ENCODE measurements at places on chromosomes 2 and 18. TPM values are rescaled to one million over a fixed set of nuclear protein-coding genes. Genes with fewer than 3 reads are reported as not detected.

NRP2 gene
- total RNA-seq: 533 TPM

MCEE gene
- total RNA-seq: 7.2 TPM

SKA1 gene
- total RNA-seq: 1.7 TPM

CELF4 gene
- not detected for total RNA-seq

MROH2A gene
- total RNA-seq: not detected

NTSR2 gene
- total RNA-seq: not detected

KIAA2012 gene
- total RNA-seq: not detected

CPO gene
- 0.48 TPM for total RNA-seq

LONRF2 gene
- total RNA-seq: 0.19 TPM

SCTR gene
- total RNA-seq: not detected

ADD2 gene
- total RNA-seq: 0.47 TPM

NFATC1 gene
- 16.1 TPM for total RNA-seq

WDR43 gene
- 57.3 TPM for total RNA-seq

RESP18 gene
- total RNA-seq: not detected

L3MBTL4 gene
- total RNA-seq: 0.53 TPM

CYP27C1 gene
- total RNA-seq: 1.9 TPM

CLEC4F gene
- 0.18 TPM for total RNA-seq

ZAP70 gene
- 2.7 TPM for total RNA-seq

RAMP1 gene
- total RNA-seq: not detected

SIX2 gene
- total RNA-seq: 1.8 TPM

ZSWIM2 gene
- total RNA-seq: not detected

SEMA4F gene
- 11.3 TPM for total RNA-seq

CAPN10 gene
- total RNA-seq: 23.3 TPM

PDCL3 gene
- 15.1 TPM for total RNA-seq

All from glomerular endothelial cell (primary cell).